ENCODE measurements at places on chromosomes 5 and 9.

- DNase-seq: no peak
Measured at GRCh38 chr9:10843151-10843550, 230.3 kb upstream of the PTPRD start.

DNA sequence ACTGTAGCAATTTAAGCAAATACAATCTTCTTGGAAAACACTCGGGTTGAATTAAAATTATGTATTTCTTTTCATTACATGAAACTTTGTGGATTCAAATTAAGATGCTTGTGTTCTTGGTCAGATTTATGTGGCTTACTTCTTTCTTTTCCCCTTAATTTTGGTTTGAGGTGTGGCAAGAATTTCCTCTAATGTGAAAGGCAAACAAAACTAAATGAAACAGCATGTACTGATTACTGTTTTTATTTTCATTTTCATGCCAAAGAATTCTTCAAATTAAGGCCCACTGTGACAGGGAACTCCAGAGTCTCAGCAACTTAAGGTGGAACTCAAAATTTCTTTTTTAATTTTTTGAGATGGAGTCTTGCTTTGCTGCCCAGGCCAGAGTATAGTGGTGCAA is at the start of gene OMD:
TSS of gene OMD (minus strand) at position 132 of the 400 bp plus-strand sequence. CDS start 6,913 bp downstream, outside the sequence.
- DNase-seq: no peak

DNA sequence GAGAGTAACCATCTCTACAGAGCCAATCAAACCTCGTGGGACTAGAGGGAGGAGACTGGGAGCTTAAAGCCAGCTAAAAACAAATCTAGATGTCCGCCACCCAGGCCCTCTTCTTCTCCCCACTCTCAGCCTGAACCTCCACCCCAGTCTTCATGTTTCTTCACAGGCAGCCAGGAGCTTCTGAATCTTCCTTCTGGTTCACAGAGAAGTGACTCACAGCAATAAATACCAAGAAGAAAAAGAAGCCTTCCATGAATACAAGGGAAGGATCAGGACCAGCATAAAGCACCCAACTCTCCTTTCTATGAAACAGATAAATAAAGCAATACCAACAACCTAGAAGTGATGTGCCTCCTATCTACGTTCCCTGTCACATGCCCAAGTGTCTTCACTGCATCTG is 103.3 kb upstream of the SLIT3 start:
- DNase-seq: no peak

DNA sequence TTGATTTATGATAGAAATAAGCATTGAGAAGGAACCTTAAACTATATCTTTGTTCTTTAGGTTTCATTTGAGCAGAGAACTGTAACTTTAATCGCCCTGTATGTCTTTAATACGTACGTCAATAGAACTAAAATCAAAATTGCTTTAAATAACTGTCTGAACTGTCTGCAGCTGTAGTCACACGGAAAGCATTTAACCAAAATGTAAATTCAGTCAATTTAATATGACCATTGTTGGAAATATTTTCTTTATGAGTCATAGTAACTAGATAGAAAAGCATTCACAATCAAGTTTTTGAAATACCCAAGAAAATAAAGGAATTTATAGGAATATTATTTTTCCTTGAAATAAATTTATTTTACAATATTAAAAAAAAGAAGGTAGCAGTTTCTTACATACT is 157.1 kb upstream of the CDH6 start:
- no peak for DNase-seq

DNA sequence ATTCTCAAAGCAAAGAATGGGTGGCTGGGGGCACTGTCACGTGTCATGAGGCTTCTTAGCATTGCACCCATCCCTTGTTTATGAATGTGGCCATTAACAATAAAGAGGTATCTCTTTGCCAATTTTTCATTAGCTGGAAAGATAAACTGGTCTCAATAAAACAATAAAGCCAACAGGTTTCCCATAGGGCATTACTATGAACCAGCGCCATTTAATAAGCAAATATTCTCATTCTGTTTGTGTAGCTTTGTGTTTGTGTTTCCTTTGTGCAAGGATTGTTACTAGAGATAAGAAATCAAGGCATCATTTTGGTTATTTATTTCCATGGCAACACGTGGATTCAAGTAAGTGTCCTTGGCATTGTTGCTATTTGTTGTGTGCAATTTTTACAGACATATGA is 37.6 kb upstream of the CAST start:
- no peak for DNase-seq

- DNase-seq: no peak
Measured at GRCh38 chr9:17865881-17866280, 287.0 kb downstream of the SH3GL2 start.

DNA sequence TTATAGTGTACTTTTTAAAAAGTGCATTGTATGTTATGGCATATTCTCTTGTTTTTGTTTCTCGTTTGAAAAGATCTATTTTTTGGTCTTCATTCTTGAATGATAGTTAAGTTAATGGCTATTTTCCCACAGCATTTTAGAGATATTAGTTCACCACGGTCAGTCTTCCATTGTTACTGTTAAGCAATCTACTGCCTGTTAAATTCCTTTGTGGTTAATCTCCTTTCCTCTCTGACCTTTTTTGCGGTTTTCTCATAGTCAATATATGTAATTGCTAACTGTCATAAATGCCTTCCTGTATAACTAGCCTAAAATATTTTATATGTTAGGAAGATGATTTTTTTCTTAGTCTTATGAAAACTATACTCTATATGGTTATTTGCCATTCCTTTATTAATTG is 250.8 kb upstream of the FBXL7 start:
- no peak for DNase-seq

GRCh38 chr5:76163111-76163628 is 80.0 kb downstream of the SV2C start:
- DNase-seq: no peak

- no peak for DNase-seq
Measured at GRCh38 chr5:66877843-66878242, 281.6 kb downstream of the MAST4 start.

DNA sequence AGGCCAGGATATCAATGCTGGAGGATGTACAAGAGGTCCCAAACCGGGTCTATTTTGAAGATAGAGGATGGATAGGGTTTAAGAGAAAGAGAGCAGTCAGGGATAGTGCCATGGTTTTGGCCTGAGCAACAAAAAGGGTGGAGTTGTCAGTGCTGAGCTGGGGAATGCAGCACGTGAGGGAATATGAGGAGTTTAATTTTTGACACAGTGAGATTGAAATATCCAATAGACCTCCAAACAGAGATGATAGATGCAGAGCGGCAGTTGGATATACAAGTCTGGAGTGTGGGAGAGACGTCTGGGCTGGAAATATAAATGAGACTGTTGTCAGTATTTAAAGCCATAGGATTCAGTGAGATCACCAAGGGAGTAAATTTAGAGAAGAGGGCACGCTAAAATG is 136.7 kb upstream of the EFNA5 start:
- no peak for DNase-seq

GRCh38 chr9:77161191-77161590 is 16.1 kb upstream of the VPS13A start:
- no peak for DNase-seq

- DNase-seq: no peak
Measured at GRCh38 chr5:42839196-42839595, 27.5 kb upstream of the SELENOP start.

GRCh38 chr5:136809382-136809781 is 444.0 kb upstream of the TRPC7 start:
- no peak for DNase-seq

DNA sequence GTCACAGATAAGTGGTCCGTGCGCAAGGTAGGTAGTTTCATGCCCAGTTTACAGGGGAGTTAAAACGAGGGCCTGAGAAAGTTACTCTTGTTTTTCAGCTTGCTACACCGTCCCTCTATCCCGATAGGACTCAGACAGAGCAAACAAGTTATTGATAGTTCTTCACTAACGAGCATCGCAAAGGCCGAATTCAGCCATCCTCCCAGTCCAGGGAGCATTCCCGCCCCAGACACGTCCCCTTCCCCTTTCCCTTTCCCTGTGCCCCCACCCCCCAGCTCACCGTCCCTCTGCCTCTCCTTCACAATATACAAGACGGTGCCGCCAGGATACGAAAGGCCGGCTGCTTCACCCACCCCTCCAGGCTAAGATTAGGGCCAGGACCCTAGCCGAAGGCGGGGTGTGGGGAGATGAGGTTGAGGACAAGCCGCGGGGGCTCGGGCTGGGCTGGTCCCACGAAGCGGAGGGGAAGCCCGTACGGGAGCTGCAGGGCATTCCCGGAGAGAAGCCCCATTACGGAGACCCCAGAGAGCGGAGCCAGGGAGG is 599 bp downstream of the KIAA1191 start:
- no peak for DNase-seq

DNA sequence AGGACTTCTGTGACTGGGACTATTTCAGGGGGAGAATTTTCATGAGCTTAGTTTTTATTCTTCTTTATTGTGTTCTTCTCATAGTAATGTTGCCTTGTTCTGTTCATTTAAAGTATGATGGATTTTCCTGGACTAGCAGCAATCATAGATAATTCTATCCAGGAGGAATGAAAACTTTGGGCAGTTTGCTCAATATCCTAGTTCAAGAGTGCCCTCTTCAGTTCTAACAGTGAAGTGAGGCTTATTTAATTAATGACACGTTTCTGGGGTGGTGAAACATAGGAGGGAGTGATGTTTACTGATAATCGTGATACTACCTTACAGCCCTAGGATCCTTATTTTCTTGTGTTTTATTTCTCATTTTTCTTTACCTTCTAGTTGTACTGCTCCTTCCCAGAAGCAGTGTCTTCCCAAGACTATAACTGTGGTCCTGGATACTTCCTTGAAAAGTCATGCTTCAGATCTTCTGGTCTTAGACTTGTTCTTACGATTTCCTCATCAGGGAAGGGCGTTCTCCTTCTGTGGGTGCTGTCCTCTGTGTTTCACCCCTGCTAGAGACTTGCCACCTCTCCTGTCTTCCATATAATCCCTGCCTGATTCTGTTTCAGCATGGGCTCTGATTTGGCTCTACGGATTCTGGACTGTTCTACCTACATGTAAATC is 57.4 kb downstream of the CFAP95 start:
- no peak for DNase-seq

DNA sequence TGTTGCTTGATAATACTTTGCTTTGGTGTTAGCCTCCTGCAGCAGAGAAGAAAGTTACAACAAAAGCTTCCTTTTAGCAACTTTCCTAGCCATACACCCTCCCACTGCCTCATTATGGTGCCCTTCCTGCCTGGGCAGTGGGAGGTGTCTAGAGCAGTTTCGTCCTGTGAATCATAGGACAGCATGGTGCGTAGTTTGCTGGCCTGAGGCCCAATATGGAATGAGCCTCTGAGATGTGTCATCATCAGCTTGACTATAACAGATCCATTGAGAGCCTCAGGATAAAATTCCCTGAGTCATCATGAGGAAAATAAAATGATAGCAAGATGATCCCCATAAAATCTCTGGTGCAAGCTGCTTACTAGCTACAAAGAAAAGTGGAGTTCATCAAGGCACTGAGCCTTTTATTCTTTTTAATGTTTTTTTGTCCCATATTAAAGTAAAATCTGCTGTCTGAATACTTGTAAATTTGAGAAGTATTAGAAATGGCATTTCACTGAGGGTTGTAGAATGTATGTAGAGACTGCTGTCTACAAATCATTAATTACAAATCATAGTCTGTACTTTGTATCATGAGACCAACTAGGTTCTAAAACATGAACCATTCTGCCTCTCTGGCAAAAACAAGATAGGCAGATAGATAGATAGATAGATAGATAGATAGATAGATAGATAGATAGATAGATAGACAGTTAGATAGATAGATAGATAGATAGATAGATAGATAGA is 303.0 kb upstream of the PDE4D start:
- no peak for DNase-seq

DNA sequence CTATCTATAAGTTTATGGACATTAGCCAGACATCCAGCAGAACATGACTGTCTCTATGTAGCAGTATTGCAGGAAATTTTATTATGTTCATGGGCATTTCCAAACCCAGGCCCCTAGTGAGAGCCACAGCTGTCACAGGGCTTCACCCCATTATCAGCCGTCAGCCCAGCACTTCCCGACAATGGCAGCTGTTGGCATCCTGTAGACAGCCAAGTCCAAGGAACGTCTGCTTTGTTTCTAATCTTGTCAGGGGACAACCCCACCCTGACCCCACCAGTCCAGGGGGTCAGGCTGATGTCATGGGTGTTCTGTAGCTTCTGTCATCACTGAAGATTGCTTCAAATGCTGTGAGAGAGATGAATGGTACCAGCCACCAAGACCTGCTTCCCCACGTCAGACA is 565.3 kb upstream of the BRINP1 start:
- no peak for DNase-seq

DNA sequence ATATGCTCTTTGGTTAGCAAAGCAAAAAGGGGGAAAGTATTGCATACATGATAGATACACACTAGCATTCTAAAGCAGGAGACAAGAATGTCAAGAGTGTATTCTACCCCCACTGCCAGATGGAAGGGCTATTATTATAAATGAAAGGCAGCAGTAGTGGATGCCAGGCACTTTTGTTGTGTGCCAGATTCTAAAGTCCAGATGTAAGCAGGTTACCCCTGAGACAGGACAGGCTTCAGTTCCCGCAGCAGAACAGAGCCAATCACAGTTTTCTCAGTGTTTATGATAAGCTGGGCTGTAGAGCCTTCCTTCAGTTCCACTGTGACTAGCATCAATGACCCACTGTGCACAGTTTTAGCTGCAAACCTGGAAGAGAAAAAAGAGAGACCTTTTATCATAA is 226.6 kb upstream of the TBCA start:
- no peak for DNase-seq

GRCh38 chr9:31486630-31487029 is 897.8 kb upstream of the ACO1 start:
- no peak for DNase-seq

DNA sequence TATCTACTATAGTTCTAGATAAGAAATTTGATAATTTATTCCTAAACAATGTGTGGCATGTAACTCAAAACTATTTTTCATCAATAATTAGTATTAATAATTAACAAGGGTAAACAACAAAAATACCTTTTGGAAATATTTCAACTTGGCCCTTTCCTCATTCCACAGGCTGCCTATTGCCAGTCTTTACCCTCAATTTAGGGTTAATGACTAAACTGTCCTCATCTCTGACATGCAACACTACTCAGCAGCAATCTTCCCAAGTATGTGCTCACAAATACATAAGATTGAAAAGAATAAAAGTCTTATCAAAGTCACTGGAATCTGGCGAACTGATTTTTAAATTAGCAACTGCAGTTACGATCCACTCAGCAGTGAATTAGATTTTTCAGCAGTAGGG is 153.6 kb downstream of the GLIS3 start:
- DNase-seq: no peak
